Liver (tissue), 10 donors: ENCODE measurements at places on chromosomes 16 and 17.

- no peak for DNase-seq
These were observed 6.6 kb downstream of the GID4 start for GRCh38 chr17:18045691-18046350.

DNA sequence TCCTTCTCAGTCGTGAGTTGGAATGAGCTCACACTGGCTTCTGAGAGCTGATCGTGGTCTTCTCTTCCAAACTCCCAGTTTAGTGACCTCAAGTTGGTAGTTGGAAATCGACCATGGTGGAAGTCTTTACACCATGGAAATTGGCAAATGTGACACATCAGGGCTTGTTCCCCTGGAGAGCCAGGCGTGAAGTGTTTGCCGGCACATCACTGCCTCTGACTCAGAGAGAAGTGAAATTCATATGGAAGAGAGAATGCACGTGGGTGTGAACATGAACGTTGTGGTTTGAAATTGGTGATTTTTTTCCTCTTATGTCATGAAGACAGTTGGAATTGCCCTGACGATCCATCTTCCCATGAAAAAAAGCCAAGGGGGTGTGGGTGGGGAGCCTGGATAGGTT, 47.4 kb downstream of the AXIN2 start:
- no peak for DNase-seq

- no peak for DNase-seq
These were observed 19.6 kb downstream of the MGAT5B start for GRCh38 chr17:76887802-76888201.

GRCh38 chr16:57530522-57531252, 5.7 kb downstream of the CCDC102A start:
- DNase-seq: no peak

DNA sequence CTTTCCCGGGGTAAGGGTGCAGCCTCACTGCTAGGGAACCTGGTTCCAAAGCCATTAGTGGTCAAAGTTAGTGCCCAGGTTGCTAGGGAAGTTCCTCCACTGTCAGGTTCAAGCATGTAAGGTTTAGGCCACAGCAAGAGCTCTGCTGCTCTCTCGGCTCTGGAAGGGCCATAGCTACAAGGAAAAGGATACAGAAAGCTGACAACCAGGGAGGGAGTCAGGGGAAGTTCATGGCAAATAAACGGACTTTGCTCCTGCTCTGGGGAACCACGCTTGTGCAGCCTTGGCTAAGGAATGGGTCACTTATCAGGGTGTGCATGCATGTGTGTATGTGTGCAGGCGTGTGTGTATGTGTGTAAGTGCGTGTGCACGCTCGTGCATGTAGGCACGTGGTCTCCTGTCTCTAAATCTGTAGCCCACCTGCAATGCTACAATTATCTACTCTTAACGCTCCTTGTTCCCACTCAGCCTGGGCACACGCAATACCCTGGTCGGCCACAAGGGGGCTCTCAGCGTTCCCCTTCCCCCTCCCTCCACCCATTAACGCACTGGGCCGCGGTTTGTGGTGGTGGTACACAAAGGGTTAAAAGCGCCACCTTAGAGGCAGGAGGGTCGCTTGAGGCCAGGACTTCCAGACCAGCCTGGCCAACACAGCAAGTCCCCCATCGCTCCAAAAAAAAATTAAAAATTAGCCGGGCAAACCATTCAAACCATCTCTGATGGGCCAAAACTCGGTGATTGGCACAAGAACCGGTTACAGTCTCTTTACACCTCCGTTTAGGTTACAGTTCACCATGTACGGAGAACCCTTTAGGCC, 48.4 kb upstream of the KDM8 start:
- peak; percentile 68 for DNase-seq

GRCh38 chr17:50660042-50660886, 25.6 kb downstream of the ABCC3 start:
- no peak for DNase-seq

DNA sequence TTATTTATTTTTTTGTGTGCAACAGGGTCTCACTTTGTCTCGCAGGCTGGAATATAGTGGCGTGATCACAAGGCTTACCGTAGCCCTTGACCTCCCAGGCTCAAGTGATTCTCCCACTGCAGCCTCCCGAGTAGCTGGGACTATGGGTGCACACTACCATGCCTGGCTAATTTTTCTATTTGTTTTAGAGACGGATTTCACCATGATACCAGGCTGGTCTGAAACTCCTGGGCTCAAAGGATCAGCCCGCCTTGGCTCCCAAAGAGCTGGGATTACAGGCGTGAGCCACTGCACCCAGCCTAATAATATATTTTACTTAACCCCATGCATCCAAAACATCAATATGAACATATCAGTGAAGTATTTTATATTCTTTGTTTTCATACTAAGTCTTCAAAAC, 2.0 kb downstream of the CCDC200 start:
- peak; percentile 3 for DNase-seq

DNA sequence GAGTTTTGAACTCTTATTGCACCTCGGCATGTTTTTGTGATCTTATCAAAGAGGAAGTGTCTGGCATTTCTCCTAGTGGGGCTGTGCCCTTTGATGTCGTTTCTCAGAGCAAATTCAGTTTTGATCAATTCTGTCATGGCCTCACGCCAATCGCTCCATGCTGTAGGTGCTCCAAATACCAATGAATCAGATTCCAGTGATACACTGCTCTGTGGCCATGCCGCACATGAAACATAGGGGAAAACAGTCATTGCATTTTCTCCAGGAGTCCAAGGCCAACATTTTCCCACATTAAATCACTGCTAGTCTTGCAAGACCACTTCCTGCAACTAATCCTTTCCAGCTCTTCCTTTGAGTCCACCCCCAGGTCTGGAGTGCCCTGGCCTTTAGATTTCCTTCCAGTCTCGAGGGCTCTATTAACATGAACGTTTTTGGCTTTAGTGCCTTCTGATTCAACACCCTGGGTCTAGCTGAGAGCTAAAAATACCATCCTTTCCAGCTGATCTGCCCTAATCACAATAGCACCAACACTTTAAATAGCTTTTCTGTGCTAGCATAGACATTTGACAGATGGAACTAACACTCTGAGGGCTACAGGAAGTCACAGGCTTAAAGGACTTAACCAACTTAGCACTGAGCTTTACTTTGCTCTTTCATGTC, 18.2 kb upstream of the RASL10B start:
- no peak for DNase-seq

GRCh38 chr17:48834973-48835372, 4.1 kb downstream of the CALCOCO2 start:
- DNase-seq: no peak

- no peak for DNase-seq
These were observed 597.0 kb upstream of the RBFOX1 start for GRCh38 chr16:6735631-6736030.

GRCh38 chr17:78842881-78843565, 2.4 kb upstream of the USP36 start:
- peak; percentile 41 for DNase-seq

DNA sequence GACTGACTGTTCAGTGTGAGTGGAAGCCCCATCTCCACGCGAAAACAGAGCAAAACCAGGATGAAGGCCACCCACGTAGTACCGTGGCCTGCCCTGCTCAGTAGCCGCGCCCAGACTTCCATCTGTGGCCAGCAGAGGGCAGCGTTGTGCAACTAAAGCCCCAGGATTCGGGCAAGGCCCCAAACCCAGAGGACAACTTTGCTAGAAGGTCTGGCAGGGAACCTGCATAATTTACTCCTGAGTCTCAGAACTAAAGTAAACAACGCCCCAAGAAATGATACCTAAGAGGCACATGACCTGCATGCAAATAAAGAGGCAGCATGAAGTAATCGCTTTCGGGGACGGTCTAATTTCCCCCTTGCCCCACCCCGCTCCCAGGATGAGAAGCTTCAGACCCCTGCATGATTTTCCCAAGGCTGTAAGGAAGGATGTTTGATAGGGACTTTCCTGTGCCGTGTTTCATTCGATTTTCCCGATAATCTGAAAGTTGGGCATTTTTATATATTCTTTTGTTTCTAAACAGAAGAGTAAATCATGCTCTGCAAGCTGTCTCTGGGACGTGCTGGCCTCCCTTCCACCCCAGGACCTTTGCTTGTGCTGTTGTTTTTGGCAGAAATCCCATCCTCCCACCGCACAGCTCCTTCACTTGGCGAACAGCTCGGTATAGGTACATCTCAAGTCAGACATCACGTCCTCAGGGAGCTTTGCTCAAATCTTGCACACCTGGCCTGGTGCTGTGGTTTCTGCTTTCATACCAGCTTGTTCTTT, 18.6 kb downstream of the HSBP1 start:
- DNase-seq: peak; percentile 86

DNA sequence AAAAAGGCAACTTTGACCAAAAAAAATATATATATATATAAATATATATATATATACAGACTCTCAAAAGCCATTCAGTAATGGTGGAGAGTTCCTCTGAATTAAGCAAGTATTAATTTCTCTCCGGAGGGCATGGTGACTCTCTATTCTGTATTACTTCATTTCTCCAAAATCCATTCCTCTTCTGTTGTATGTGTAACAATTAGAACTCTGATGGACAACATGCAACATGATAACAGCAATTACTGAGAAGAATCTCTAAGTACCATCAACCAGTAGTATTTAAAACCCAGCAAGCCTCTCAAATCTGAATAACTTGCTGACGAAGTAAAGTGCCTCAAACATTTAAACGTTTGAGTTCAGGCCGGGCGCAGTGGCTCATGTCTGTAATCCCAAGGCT, 2.3 kb downstream of the GRB2 start:
- no peak for DNase-seq

DNA sequence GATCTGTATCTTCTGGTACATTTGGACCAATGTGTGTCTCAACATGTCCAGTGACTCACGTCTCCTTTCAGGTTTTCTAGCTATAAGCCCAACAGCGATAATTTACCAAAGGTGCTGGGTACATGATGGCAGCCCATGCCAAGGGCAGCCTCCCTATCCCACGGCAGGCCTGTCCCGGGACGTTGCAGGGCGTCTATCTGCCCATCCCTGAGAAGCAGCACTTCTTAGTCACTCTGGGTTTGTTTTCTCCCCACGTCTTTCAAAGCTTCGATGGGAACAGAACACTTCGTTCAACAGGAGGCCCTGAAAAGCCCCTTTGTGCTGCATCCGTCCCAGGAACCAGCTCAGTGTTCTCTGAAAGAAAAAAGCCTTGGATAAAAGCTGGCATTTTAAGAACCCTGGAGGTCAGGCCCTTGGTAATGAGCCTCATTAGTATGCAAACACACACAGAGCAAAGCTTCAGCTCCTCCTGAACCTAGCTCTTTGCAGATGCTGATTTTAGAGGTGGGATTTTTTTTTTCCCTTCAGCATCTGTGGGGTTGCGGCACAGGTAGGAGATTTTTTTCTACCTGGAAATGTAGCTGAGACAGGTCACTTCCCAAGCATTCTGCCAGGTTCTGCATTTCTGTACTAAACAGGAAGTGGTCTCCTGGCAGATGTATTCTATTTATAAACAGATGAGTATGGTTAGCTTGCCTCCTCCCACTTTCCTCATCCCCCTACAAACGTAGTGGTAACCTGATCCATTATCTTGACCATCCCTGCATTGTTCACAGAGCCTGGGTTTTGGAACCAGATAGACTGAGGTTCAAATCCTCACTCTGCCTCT, 17.5 kb upstream of the MT4 start:
- DNase-seq: no peak

DNA sequence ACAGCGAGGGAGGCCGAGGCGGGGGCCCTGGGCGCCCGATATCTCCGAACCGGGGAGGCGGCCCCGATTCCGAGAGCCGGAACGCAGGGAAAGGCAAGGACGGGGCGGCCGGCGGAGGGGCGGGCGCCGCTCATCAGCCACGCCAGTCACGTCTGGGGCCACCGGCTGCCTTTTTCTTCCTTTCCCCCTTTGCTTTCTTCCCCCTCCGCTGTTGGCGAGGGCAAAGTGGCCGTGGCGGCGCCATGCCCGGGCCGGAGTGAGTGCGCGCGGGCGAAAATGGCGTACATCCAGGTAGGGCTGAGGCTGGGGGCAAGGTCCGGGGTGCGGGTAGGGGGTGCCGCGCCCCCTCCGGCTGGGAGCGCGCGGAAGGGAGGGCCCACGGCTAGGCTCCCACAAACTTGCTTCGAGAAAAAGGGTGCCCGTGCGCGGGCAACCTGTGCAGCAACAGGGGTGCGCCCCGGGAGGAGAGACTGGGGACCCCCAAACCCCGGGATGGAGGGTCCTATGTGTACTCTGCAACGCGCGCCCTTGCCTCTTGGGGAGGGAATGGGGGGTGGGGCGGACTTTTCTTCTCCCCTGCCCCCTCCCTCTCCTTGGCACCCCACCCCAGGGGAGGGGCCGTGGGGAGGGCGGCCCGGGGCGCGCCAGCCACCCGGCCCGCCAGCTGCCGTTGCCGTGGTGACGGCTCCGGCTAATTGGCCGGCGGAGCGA, 486 bp downstream of the SYT17 start:
- no peak for DNase-seq

DNA sequence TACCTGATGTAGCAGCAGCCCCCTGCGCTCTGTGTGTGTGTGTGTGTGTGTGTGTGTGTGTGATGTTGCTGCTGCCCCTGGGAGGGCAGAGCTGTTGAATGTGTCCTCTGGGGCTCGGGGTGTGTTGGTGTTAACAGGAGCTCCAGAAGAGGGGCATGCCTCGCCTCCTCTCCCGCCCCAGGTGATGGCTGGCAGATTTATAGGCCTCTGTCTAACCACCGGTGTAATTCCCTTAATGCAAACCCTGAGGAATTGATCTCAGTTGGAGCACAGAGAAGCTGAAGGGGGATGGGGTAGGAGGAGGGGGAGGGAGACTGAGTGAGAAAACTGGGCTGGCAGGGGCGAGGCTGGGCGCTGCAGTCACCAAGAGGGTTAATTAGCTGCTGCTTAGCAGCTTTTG, 10.0 kb downstream of the CACNA1G start:
- DNase-seq: no peak

DNA sequence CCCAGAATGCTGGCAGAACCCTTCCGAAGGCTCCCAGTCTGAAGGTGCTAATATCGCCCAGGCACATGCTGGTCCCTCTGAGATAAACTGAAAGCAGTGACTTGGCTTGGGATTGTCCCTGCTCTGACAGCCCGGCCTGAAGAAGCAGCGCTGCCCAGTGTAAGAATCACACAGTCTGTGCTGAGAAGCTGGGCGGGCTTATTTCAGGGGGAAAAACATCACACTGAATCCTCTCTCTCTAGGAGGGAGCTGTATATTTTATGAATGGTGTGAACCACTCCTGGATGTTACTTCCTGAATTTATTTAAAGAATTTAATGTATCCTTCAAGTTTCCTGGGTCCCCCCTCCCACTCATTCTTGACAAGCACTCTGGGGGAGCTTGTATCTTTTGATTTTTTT, 36.3 kb downstream of the GAS7 start:
- no peak for DNase-seq

DNA sequence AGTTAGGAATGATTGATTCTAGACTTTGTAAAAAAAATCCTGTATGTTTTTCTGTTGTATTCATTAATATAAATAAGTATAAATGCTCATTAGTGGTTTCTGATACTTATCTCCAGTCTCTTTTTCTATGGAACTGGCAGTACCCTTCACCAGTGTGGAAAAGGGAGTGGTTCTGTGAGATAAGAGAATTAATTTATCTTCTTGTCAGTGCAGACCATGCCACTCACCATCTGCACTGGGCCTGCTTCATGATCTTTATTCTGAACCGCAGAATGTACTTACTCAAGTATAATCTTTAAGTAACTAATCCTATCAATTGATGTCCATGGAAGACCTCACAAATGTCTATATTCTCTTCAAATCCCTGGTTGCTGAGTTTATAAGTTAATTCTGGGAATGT, 836.1 kb upstream of the CDH8 start:
- DNase-seq: no peak
